A549 treated with AZD2906 at 1 μM for 4 hours (cell line): ENCODE measurements at places on chromosomes 2 and 18. TPM values are rescaled to one million over a fixed set of nuclear protein-coding genes. Genes with fewer than 3 reads are reported as not detected.

Gene CXCR4
- 0.52 to 1.0 TPM (median 0.85 TPM) in 5 replicates for total RNA-seq

Gene GLI2
- 16.8 to 26.9 TPM (median 22.1 TPM) in 5 replicates for total RNA-seq

Gene BOLL
- total RNA-seq = not detected in 5 replicates

Gene ANKRD23
- total RNA-seq = 1.2 to 2.1 TPM (median 1.7 TPM) in 5 replicates

Gene SPP2
- total RNA-seq = not detected in 5 replicates

Gene KHK
- total RNA-seq = 7.2 to 11.4 TPM (median 9.8 TPM) in 5 replicates

Gene IAH1
- total RNA-seq = 82.8 to 109 TPM (median 104 TPM) in 5 replicates

Gene SPHKAP
- total RNA-seq = 0.01 TPM in 1 of 5 replicates, not detected in the others

Gene GPAT2
- total RNA-seq = 0.02 TPM in 1 of 5 replicates, not detected in the others

Gene DCDC2C
- 0.15 to 0.82 TPM (median 0.40 TPM) in 5 replicates for total RNA-seq

Gene UGT1A8
- 0.03 to 0.10 TPM (median 0.07 TPM) in 3 of 5 replicates, not detected in the others for total RNA-seq

Gene MREG
- total RNA-seq = 3.9 to 4.7 TPM (median 4.0 TPM) in 5 replicates

Gene CFC1
- total RNA-seq = 0.11 TPM in 1 of 5 replicates, not detected in the others

Gene WDR7
- 2.6 to 3.5 TPM (median 3.0 TPM) in 5 replicates for total RNA-seq

Gene SCTR
- total RNA-seq = 0.10 TPM in 1 of 5 replicates, not detected in the others

Gene KCNE4
- 0.37 to 0.56 TPM (median 0.48 TPM) in 5 replicates for total RNA-seq

Gene SP5
- 0.02 to 0.23 TPM (median 0.07 TPM) in 3 of 5 replicates, not detected in the others for total RNA-seq

Gene HOXD11
- total RNA-seq = 5.2 to 6.9 TPM (median 6.5 TPM) in 5 replicates

Gene POTEC
- not detected in 5 replicates for total RNA-seq

Gene GREB1L
- total RNA-seq = 3.1 to 5.9 TPM (median 5.3 TPM) in 5 replicates

Gene GALNT14
- 42.1 to 47.2 TPM (median 44.8 TPM) in 5 replicates for total RNA-seq

Gene CYRIA
- 0.38 to 0.72 TPM (median 0.52 TPM) in 5 replicates for total RNA-seq

Gene ZNF519
- 1.3 to 1.6 TPM (median 1.4 TPM) in 5 replicates for total RNA-seq

Gene CFAP53
- total RNA-seq = 0.22 to 0.39 TPM (median 0.24 TPM) in 5 replicates

Gene DYNAP
- not detected in 5 replicates for total RNA-seq

Gene TTR
- 0.27 to 0.42 TPM (median 0.30 TPM) in 3 of 5 replicates, not detected in the others for total RNA-seq

Gene KIF5C
- total RNA-seq = 0.21 to 0.50 TPM (median 0.28 TPM) in 5 replicates

Gene KLHL41
- 0.14 to 0.24 TPM (median 0.19 TPM) in 5 replicates for total RNA-seq

Gene CASP10
- total RNA-seq = 1.8 to 2.4 TPM (median 1.9 TPM) in 5 replicates

Gene HTR2B
- total RNA-seq = 0.03 TPM in 2 of 5 replicates, not detected in the others

Gene CRYGD
- total RNA-seq = not detected in 5 replicates

Gene INHBB
- total RNA-seq = 23.1 to 29.9 TPM (median 26.3 TPM) in 5 replicates

Gene IL36RN
- total RNA-seq = 0.02 to 0.11 TPM (median 0.02 TPM) in 3 of 5 replicates, not detected in the others

Gene TSPYL6
- total RNA-seq = not detected in 5 replicates

Gene ST6GAL2
- total RNA-seq = 9.5 to 16.9 TPM (median 13.1 TPM) in 5 replicates

Gene PRLH
- not detected in 5 replicates for total RNA-seq

Gene NEU4
- 0.13 to 0.40 TPM (median 0.21 TPM) in 5 replicates for total RNA-seq
